ENCODE measurements at places on chromosomes 6 and 20.

- DNase-seq = no peak
- H3K36me3 ChIP-seq = no peaks in the 10 kb centered on the region
- no peaks in the 10 kb centered on the region for H3K4me1 ChIP-seq
- H3K27me3 ChIP-seq = peaks cover 11% of the 10 kb centered on the region
- H3K27ac ChIP-seq = no peak overlapping the region
- H3K4me3 ChIP-seq = no peak overlapping the region
Observed at GRCh38 chr6:168195712-168196111, 116.7 kb upstream of the FRMD1 start.

DNA sequence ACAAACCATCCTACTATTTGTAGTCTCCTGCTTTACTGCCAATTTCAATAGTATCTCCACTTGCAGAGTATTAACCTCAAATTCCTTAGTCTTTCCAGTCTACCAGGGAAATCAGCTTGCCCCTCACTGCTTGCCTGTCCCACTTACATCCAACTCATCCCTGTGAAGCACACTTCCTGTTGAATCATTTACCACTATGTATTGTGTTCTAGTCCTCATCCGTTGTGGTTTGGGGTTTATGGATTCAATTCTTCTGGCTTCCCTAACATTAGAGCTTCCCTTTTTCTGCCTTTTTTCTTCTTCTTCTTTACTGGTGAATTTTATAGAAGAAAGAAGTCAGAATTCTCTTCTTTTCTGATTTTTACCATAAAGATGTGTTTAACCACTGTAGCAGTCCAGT is 5.1 kb upstream of the TXLNB start:
- no peaks in the 10 kb centered on the region for H3K27me3 ChIP-seq
- H3K4me1 ChIP-seq = peaks cover 49% of the 10 kb centered on the region
- H3K36me3 ChIP-seq = peaks cover 4% of the 10 kb centered on the region
- H3K27ac ChIP-seq = no peak overlapping the region
- no peak overlapping the region for H3K4me3 ChIP-seq

DNA sequence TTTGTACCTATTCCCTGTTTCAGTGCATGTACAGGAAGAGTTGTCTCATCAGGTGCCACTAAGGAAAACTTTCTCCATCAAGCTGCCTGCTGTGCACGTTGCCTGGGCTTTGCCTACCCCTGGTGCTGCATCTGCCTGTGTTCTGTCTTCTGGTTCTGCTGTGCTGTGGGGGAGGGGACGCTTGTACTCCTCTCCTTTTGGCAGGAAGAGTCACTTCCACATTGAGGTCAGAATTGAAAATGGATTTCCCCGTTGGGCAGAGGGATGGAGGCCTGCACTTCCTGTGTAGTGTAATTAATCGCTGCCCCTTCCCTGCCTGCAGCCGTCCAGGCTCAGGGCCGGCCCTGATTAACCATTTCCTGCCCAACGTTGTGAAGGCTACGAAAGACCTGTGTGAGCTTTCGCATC is 153.3 kb downstream of the SCML4 start:
- H3K4me3 ChIP-seq = no peak overlapping the region
- H3K27me3 ChIP-seq = peaks cover 6% of the 10 kb centered on the region
- H3K4me1 ChIP-seq = peaks cover 33% of the 10 kb centered on the region
- H3K27ac ChIP-seq = no peak overlapping the region
- DNase-seq = no peak

DNA sequence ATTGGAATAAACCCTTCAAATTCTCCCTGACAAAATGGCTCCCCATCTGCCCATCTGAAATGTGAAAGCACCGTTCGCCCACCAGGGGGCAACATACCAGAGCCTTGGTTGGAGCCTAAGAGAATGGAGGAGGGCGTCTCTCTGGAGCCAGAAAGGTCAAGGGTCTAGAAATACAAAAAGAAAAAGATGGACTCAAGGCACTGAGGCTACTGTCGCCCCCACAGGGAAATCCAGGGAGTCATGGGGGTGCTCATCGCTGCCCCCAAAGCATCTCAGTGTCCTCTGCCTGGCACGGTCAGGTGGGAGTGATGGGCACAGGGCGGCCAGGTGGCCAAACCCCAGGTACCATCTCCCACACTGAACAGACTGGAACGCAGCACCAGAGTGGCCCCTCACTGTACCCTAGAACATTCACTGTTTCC is 136.3 kb downstream of the ZMYND8 start:
- no peaks in the 10 kb centered on the region for H3K4me1 ChIP-seq
- DNase-seq = peak; percentile 59
- no peaks in the 10 kb centered on the region for H3K27me3 ChIP-seq
- no peak overlapping the region for H3K27ac ChIP-seq

GRCh38 chr20:1087311-1087905 is 31.0 kb upstream of the PSMF1 start:
- DNase-seq = peak; percentile 40
- H3K27ac ChIP-seq = no peak overlapping the region
- peaks cover 20% of the 10 kb centered on the region for H3K36me3 ChIP-seq
- no peak overlapping the region for H3K4me3 ChIP-seq
- peaks cover 5% of the 10 kb centered on the region for H3K27me3 ChIP-seq

DNA sequence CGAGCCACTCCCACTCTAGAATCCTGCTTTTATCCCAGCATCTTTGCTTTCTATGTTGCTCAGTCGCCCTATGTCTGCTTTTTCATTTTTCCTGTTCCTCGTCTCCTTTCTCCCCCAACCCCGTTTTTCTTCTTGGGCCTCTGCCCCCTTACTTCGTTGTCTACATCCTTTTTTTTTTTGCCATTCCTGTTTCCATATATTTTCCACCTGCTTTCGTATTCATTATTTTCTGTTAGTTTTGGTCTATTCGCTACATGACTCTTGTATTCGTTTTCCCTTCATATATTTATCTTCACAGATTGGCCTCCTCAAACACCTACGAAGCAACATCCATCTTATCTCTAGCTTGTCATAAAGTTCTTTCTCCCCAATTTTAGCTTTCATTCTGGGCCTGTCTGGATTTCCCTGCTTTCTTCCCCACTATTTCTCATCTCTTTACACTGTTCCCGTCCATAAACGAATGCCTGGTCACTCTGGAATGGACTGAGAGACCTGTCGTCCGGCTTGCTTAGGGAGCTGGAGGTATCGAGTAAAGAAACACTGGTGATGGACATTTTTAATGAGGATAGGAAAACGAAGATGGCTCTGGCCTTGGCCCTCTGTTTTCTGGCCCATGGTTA is 915 bp downstream of the PRRC2A start:
- H3K27ac ChIP-seq = peak overlapping the region; percentile 98
- peak overlapping the region; percentile 85 for H3K4me3 ChIP-seq
- DNase-seq = no peak
- H3K4me1 ChIP-seq = peaks cover 45% of the 10 kb centered on the region

GRCh38 chr6:15531973-15532372 is 130.9 kb downstream of the DTNBP1 start:
- no peaks in the 10 kb centered on the region for H3K27me3 ChIP-seq
- H3K36me3 ChIP-seq = peaks cover 5% of the 10 kb centered on the region
- no peak for DNase-seq
- H3K4me3 ChIP-seq = no peak overlapping the region

- H3K27me3 ChIP-seq = peaks cover 74% of the 10 kb centered on the region
- H3K4me3 ChIP-seq = no peak overlapping the region
- no peak for DNase-seq
- H3K27ac ChIP-seq = no peak overlapping the region
- no peaks in the 10 kb centered on the region for H3K4me1 ChIP-seq
Observed at GRCh38 chr6:50832912-50833311, 14.2 kb downstream of the TFAP2B start.

DNA sequence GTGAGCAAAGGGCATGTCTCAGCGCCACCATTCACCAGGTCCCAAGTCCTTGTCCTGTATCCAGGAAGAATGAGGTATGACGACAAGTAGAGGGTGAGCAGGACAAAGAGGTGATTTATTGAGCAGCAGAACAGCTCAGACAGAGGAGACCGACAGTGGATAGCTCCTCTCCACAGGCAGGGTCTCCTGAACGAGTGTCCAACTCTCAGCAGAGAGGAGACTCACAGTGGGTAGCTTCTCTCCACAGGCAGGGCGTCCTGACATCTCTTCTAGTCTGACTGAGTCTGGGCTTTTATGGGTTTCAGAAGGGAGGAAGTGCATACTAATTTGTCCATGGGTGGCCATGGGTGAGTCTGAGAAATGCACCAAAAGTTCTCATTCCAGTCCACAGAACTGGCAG is 204.7 kb downstream of the ANKRD60 start:
- no peak for DNase-seq
- no peak overlapping the region for H3K4me3 ChIP-seq
- no peak overlapping the region for H3K27ac ChIP-seq
- H3K27me3 ChIP-seq = peaks cover 33% of the 10 kb centered on the region
- H3K36me3 ChIP-seq = no peaks in the 10 kb centered on the region

DNA sequence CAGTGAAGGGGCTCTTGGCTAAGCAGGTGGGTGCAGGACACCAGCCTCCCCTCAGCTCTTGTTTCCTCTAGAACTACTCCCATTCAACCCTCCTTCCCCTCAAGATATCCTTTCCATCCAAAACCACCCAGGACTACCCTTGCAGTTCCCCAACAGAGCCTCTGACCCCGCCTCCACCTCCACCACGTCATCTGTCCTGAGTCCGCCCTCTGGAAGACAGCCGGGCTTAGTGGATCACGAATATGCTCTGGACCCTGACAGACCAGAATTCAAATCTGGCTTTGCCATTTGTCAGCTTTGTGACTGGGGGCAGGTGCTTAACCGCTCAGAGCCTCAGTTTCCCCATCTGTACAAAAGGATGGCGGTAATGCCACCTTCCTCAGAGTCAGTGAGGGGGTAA is 31.4 kb downstream of the TFEB start:
- no peaks in the 10 kb centered on the region for H3K27me3 ChIP-seq
- no peak overlapping the region for H3K4me3 ChIP-seq
- no peaks in the 10 kb centered on the region for H3K36me3 ChIP-seq
- no peak for DNase-seq
- H3K4me1 ChIP-seq = peaks cover 29% of the 10 kb centered on the region
- H3K27ac ChIP-seq = no peak overlapping the region

- no peak overlapping the region for H3K27ac ChIP-seq
- H3K27me3 ChIP-seq = peaks cover 29% of the 10 kb centered on the region
- H3K36me3 ChIP-seq = no peaks in the 10 kb centered on the region
Observed at GRCh38 chr6:168274037-168274952, 45.3 kb downstream of the DACT2 start.

GRCh38 chr6:84466511-84466910 is 239.1 kb upstream of the CEP162 start:
- DNase-seq = no peak
- H3K36me3 ChIP-seq = no peaks in the 10 kb centered on the region
- H3K27ac ChIP-seq = no peak overlapping the region
- H3K4me1 ChIP-seq = no peaks in the 10 kb centered on the region
- no peaks in the 10 kb centered on the region for H3K27me3 ChIP-seq

- H3K4me3 ChIP-seq = no peak overlapping the region
- no peaks in the 10 kb centered on the region for H3K4me1 ChIP-seq
- no peak for DNase-seq
- no peaks in the 10 kb centered on the region for H3K27me3 ChIP-seq
- no peak overlapping the region for H3K27ac ChIP-seq
Observed at GRCh38 chr20:40714109-40714508, 25.1 kb upstream of the MAFB start.

DNA sequence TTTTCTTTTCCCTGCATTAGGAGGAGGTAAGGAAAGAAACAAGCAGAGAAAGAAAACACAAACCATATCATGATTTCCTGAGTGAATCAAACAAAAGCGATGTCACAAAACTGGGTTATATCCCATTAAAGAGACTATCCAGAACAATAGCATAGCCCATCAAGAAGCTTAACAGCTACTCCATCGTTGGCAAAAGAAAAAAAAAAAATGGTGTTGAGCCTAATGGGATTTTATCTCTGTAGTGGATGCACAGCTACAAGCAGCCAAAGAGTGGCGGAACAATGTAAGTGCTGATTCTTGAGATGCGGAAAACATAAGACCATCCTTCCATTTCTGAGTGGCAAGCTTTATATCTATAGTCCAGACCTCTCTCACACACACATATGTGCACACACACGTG is 106.2 kb upstream of the NRSN1 start:
- no peak overlapping the region for H3K4me3 ChIP-seq
- no peaks in the 10 kb centered on the region for H3K27me3 ChIP-seq
- no peak for DNase-seq
- no peaks in the 10 kb centered on the region for H3K36me3 ChIP-seq
